ENCODE measurements at places on chromosomes 6 and 20.

GRCh38 chr20:38927902-38928578 is 1.8 kb downstream of the FAM83D start:
- no peak for DNase-seq

GRCh38 chr6:79040083-79040482 is 38.0 kb downstream of the PHIP start:
- DNase-seq: no peak

DNA sequence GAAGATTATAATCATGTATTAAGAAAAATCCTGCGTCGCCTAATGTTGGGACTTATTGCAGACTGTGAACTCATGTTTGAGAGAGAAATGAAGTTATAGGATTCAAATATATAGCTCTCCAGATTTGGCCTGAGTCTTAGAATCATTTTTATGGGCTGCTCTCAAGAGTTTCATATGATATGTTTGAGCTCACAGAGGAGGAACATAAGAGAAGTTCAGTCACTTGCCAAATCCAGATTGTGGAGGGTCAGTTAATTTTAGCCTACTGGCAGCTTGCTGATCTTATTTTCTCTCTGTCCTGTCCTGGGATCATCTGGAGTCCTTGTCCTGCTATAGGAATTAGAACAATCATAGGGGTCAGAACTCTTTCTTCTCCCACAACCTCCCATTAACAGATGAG is 186.1 kb upstream of the SUPT3H start:
- DNase-seq: no peak

DNA sequence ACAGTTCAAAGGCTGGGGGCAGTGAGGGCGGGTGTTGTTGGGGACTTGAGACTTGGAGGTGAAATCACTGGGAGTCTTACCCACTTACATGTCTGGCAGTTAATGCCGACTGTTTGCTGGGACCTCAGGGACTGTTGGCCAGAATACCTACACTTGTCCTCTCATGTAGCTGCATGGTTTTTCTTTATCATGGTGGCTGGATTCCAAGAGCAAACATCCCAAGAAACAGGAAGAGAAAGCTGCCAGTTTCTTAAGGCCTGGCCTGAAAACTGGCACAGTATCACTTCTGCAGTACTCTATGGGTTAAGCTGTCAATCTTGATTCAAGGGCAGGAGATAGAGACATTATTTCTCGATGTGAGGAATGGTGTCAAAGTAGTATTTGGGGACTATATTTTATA is 19.8 kb upstream of the C6orf62 start:
- DNase-seq: no peak

- DNase-seq: no peak
Measured at GRCh38 chr6:131116321-131116720, 18.9 kb upstream of the AKAP7 start.

DNA sequence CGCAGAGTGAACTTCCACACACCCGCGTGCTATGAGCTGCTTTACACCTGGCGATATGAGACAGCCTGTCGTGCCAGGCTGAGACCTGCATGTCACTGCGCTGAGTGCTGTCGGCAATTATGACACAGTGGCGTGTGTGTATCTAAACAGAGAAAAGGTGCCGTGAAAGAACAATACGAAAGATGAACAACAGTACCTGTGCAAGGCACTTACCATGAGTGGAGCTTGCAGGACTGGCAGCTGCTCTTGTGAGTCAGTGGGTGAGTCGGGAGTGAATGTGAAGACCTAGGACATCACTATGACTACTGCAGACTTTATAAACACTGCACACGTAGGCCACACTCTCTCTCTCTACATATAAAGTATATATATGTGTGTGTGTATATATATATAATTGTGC is 68.5 kb upstream of the DUSP22 start:
- peak; percentile 21 for DNase-seq

- no peak for DNase-seq
Measured at GRCh38 chr6:150409576-150410066, 40.8 kb downstream of the IYD start.

DNA sequence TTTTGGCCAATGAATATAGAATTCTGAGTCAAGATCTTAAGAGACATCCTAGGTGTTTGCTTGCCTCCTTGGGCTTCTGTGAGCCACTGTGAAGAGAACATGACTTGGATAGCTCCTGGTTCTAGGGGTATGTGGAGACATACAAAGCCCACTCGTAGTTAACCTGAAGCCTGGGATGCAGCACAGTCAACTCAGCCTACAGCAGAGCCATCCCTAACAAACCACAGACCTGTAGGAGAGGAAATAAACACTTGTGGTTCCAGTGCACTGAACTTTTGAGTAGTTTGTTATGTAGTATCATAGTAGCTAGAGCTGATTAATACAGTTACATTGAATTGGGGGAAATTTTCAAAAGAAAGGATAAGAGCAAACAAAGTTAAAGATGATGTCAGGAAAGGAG is 474.4 kb upstream of the HSF2 start:
- no peak for DNase-seq

GRCh38 chr6:147167576-147168461 is 36.4 kb upstream of the STXBP5 start:
- no peak for DNase-seq

DNA sequence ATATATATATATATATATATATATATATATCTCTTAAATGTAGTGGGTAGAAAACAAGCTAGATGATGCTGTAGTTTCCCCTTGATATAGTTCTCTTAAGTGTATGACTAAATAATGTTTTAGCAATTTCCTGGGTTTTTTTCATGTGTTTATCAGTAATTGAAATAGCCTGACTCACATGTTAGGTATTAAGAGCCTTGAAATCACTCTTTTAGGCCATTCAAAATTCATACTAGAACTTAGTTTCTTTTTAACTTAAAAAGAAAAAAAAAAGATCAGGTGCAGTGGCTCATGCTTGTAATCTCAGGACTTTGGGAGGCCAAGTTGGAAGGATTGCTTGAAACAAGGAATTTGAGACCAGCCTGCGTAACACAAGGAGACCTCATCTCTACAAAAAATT is 44.1 kb downstream of the NKX2-4 start:
- no peak for DNase-seq

DNA sequence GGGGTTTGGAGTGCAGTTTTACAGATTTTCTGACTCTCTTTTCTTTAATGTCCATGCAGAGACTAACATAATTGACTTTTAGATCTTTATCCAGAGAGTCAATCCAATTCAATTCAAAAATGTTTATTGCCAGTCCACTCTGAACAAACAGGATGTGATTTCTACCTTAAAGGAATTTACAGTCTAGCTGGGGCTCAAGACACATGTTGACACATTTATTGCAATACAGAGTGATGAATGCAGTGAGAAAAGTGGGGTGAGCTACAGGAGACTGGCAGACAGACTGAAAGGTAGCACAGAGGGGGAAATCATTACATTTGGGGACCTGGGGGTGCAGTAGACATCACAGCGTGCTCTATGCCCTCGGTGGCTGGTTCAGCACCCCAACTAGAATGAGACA is 193.9 kb downstream of the SLC24A3 start:
- DNase-seq: no peak

- DNase-seq: no peak
Measured at GRCh38 chr20:8121666-8122065, 10.4 kb upstream of the PLCB1 start.

GRCh38 chr6:107711412-107712236 is 112.5 kb downstream of the SCML4 start:
- DNase-seq: no peak

- no peak for DNase-seq
Measured at GRCh38 chr20:3423126-3423525, 15.7 kb upstream of the DNAAF9 start.

DNA sequence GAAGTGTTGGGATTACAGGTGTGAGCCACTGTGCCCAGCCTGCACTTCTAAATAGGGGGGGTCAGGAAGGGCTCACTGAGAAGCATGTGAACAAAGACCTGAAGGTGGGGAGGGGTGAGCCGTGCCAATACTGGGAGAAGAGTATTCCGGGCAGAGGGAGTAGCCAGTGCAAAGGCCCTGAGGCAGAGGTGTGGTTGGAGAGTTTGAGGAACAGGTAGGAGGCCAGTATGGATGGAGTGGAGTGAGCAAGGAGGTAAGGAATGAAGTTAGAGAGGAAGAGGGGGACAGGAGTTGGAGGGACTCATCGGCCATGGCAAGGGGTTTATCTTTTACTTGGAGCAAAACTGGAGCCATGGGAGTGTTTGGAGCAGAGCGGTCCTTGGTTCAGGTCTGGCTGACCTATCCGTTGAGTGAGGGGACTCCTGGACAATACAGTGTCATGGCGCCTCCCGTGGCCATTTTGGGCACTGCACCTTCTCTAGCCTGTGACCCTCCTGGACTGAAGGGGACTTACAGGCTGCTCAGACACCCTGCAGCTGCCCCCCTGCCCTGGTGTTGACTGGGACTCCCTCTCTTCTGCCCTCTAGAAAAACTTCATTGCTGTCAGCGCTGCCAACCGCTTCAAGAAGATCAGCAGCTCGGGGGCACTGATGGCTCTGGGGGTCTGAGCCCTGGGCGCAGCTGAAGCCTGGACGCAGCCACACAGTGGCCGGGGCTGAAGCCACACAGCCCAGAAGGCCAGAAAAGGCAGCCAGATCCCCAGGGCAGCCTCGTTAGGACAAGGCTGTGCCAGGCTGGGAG is 12.1 kb downstream of the FOXS1 start:
- peak; percentile 55 for DNase-seq

- DNase-seq: no peak
Measured at GRCh38 chr6:31597006-31597405, 4.2 kb upstream of the NCR3 start.

DNA sequence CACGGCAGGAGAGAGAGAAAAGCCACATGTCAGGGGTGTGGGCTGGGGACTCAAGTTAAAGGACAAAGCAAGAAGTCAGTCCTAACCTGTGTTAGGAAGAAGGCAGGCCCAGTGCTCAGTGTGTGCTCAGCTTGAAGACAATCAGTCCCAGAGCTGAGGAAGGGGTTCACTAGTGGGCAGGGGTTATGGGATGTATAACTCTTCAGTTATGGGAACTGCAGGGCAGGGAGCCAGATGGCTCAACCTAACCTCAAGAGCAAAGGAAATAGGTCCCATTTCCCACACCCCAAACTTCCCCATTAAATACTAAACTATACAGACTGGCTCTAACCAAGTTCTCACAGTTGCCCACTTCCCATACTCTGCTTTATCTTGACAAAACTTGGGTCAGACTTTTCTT is 7.4 kb upstream of the SSTR4 start:
- DNase-seq: no peak

GRCh38 chr6:136792410-136793262 is at the start of gene MAP3K5:
TSS of gene MAP3K5 (minus strand) at chr6:136792477. CDS start at chr6:136792157, 320 bp downstream.
- peak; percentile 94 for DNase-seq

DNA sequence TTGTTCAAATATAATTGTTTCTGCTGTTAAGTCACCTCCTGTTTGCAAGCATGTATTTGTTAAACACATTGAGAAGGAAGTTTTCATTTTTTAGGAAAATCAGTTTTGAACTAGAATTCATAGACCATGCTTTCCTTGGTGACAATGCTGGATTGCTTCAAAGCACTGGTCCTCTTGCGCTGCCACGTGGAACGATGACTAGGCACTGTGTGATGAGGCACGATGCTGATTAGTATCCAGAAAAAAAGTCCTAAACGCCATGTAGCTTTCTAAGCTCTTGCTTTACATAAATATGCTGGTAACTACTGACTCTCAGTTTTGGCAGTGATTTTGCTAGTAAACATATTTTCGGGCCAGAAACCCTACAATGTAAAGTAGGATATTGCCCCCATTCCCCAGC is 11.1 kb upstream of the EXOC2 start:
- no peak for DNase-seq

GRCh38 chr6:24100024-24100769 is 25.8 kb upstream of the NRSN1 start:
- DNase-seq: no peak

DNA sequence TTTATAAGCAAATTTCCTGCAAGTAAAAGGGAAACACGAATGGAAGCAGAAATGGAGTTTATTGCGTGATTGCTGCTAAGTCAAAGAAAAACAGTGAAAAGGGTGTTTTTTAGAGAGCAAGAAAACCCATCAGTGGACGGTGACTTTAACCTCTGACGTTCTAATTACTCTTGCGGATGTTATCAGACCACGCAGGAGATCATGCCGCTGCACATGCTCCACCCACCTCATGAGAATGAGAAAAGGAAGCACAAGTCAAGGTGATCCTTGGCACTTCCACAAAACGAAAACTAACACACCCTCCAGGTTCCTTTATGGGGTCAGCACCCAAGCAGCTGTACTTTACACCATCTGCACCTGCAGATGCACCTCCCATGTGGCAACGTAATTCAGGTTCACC is 45.0 kb downstream of the LYRM4 start:
- no peak for DNase-seq

DNA sequence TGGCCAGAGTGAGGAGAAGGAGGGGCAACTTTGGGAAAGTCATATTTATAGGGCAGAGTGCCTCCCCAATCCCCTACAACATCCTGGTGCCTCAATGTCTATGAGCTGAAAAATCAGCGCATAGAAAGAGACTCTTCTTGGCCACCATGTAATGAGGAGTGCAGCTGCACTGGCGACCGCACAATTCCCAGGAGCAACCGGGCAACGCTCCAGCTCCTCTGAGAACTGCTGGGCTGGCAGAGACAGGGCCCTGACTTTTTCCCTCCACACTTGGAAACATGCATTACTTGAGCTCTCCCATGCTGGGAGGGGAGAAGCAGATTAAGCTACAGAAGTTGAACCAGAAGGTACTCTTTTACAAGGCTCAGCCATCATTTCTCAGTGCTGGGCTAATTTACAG is 31.4 kb upstream of the MARCKS start:
- no peak for DNase-seq

DNA sequence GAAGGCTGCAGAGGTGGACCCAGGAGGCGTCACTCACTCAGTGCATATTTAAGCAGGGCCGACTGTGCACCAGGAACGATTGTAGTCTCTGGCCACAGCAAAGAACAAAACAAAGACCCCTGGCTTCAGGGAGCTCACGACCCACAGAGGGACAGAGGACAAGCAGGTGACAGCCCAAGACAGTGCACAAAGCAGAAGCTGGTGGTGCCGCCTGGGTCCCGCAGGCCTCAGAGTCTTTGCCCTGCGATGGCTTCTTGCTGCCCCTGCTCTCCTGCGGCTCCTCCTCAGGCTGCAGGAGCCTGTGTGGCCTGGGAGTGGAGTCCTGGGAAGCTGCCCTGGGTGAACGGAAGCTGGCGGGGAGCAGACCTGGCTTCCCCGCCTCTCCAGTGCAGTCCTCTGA is 300.0 kb downstream of the PREX1 start:
- no peak for DNase-seq

- no peak for DNase-seq
Measured at GRCh38 chr6:152508477-152508876, 128.7 kb downstream of the SYNE1 start.

DNA sequence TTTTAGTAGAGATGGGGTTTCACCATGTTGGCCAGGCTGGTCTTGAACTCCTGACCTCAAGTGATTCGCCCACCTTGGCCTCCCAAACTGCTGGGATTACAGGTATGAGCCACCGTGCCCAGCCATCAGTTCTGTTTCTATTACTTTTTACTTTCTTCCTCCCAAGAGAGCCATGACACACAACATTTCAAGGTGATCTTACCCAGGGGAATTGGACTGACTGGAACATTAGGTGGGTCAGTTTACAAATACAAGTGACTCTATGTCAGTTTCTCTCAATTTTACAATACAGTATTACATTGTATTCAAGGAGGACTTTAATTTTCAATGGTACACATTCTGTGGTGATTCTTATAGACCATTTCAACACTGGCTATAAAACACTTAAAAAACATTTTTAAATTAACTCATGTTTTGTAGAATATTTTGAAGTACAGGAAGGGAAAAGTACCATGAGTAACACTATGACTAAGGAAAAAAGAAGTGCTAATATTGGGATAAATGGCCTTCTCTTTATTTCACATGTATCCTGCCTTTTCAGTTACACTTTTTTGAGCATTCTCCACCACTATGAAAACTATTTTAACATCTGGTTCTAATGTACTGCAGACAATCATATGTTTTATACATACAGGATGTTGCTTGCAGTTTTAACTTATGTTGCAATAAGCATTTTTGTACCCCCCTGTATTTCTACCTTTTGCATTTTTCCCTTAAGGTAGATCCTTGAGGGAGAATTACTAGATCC is 8.4 kb downstream of the TPBG start:
- DNase-seq: no peak

Measured in stimulated activated naive CD4-positive, alpha-beta T cell treated with Interleukin-2 at 50 U/mL for 16 hours (primary cell).